Lung (tissue), 17 donors: ENCODE measurements at places on chromosomes 6 and 20.

GRCh38 chr20:4014031-4014474, 1.3 kb downstream of the RNF24 start:
- DNase-seq, result peak; percentile 58

- no peak for DNase-seq
Measured at GRCh38 chr6:36364669-36365479, 22.6 kb downstream of the ETV7 start.

GRCh38 chr20:15900443-15900842, 672.8 kb downstream of the KIF16B start:
- no peak for DNase-seq

- DNase-seq, result no peak
Measured at GRCh38 chr6:14897831-14898230, 348.0 kb upstream of the JARID2 start.

- DNase-seq, result no peak
Measured at GRCh38 chr6:57135885-57136284, 36.2 kb upstream of the BAG2 start.

- peak; percentile 54 for DNase-seq
Measured at GRCh38 chr6:132161283-132161682, 210.1 kb upstream of the CCN2 start.

DNA sequence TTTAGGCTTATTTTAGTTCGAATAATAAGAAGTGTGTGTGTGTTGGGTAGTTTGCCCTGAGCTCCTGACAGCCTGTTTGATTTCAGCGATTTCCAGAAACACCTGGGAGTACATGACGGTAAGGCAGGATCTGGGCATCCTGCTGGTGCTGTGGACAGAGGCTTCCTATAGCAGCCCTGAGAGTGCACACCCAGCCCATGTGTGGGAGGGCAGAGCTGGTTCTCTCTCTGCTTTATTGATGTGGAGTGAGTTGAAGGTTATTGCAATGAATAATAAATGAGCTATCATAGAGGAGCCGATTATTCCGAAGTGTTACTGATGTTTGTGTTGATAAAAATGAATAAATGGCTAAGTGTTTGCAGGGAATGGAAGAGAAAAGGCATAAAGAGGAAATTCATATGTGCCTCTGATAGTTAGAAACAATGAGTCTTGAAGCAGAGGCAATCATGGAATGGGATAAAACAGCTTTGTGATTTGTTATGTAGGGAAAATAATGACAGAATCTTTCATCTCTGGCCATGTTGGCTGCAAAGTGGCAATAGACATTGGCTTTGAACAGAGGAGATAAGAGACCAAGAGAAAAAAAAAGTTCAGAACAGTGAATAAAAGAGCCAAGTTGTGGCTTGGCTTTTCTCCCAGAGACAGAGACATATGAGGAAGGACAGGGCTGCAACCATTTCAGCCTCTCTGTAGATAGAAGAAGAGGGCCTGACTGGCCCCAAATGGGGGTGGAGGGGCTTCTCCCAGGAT, 166.2 kb upstream of the CHD6 start:
- DNase-seq, result peak; percentile 47

DNA sequence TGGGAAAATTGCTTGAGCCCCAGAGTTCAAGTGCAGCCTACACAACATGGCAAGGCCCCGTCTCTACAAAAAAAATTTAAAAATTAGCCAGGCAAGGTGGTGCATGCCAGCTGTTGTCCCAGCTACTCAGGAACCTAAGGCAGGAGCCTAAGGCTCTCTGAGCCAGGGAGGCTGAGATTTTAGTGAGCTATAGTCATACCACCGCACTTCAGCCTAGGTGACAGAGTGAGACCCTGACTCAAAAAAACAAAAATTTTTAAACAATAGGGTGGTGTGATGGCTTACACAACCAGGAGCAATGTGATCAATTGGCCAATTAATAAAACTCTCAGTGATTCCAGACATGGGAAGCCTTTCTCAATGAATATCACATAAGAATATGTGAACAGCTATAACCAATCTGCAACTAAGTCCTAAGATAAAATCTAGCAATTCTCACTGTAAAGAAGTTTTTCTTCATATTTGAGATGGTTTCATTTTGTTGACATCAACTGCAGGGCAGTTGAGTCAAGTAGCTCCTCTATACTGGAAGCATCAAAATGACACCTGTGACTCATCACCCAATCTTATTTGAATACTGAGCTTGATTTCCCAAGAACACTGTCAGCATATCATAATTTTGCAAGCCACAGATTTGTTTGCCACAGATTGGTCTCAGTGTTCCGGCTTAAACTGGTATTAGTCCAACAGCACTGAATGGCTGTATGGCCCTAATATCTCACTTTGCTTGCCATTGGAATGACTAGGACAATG, 169.0 kb upstream of the GJE1 start:
- no peak for DNase-seq

DNA sequence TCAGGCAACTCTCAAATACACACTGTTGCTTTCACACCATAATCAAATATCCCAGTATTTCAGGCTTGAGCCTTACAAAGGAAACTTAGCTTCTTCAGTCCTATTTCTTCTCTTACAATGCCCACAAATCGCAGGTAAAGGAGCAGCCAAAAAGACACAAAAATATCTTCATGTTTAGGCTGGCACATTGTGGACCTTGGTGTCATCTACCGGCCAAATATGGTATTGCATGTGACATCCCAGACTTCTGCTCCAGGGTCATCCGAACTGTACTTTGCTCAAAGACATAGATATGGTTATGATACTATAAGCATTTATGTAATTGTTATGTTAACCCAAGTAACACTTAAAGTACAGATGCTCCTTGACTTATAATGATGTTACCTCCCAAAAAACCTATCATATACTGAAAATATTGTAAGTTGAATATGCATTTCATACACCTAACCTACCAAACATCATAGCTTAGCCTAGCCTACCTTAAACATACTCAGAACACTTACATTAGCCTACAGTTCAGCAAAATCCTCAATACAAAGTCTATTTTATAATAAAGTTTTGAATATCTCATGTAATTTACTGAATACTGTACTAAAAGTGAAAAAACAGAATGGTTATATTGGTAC, 4.6 kb downstream of the OR2H2 start:
- peak; percentile 71 for DNase-seq

DNA sequence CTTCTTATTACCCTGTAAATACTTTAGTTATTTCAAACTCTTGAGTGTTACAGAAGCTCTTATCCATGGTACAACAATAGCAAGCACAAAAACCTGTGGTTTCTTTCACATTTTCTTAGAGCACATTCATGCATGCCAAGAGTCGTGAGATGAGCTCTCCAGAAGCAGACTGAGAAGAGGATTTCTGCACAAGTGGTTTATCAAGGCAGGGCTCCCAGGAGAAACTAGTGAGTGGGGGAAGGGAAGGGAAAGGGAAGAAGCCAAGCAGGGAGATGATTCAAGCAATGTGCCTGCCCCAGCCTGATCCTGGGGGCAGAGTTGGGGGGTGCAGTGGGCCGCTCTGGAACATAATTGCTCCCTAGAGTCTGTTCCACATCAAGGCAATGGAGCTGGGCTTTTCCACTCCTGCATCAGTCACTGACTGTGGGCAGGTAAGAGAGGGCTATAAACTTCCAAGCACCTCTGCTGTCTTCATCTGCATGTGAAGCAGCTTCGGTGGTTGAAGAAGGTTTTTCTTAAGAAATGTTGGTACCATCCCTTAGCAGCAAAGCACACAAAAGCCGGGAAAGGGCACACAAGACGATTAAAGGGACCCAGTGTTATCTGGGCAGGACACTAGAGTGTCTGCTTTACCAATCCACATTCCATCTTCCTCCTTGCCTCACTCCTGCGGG, 152.1 kb downstream of the PLCB4 start:
- DNase-seq, result no peak

GRCh38 chr6:136030131-136030530, 178.6 kb downstream of the PDE7B start:
- no peak for DNase-seq

GRCh38 chr20:57455386-57455785, 64.2 kb downstream of the RBM38 start:
- no peak for DNase-seq
